ENCODE measurements at places on chromosomes 7 and 10.

DNA sequence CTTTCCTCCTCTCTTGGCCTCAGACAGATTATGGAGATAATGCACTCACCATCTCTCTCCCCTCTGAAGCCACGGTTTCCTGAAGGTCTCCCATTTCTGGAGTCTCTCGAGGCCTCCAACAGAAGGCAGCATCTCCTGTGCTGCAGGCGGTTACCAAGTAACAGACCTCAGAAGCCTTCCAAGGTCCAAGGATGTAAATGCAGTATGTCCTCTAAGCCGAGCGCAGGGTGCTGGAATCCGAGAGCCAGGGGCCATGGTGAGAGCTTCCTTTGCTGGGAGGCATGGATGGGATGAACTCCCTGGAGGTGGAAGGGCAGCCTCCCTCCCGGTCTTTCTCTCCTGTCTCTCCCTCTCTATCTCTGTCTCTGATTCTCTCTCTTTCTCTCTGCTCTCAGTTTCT lies 79.8 kb downstream of the ADARB2 start:
- no peak for DNase-seq

DNA sequence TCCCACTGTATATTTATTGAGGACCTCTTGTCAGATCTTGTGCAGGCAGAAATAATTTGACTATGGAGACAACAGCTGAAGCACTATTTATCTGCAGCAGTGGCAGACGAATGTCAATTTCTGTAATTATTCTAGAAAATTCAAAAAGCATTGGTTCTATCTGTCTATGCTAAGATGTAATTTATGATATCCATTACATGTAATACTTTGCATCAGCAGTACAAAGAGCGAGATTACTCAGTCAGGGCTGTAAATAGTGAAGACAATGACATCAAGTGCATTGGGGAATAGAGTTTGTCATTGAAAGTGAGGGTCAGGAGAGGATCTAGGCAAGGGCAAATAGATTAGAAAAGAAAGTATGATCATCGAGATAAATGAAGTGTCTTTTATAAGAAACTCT lies 508.2 kb downstream of the ZWINT start:
- no peak for DNase-seq

GRCh38 chr10:25130906-25131305 lies 43.9 kb upstream of the GPR158 start:
- DNase-seq, result no peak

DNA sequence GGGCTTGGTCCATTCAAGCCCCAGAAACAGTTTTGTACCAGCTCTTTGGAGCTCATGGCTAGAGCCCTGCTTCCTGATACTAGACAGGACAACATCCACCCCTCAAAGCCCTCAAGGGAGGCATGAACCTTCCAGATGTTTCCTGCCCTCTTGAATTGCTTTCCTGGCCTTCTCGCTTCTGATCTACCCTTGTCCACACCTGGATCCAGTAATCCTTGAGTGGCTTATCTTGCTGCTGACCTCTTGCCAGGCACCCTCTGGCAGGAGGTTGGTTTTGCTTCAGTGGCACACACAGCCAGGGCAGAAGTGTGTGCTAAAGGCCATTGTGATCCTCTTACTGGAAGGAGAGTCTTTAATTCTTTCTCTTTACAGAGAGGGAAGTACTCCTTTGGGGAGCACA lies 495.8 kb downstream of the PLXNA4 start:
- no peak for DNase-seq

DNA sequence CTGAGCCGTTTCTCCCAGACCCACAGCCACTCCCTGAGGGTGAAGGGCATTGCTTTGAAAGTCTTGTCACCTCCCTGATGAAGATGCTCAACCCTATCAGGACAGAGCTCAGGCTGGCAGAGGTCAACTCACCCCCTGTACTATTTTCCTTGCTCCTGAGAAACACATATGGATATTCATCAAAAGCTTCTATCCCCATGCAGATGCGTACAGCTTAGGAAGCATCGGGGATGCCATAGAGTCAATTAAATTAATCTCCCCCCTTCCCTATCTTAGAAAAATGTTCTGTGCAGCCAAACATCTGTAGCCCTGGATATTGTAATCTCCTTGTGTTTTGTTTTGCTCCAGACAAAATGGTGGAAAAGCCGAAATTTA lies 67.2 kb downstream of the EMX2 start:
- no peak for DNase-seq

- DNase-seq, result no peak
These were observed 142.0 kb upstream of the PRKCQ start for GRCh38 chr10:6721964-6722615.

- no peak for DNase-seq
These were observed 1057.5 kb downstream of the NRG3 start for GRCh38 chr10:82932451-82932850.

GRCh38 chr10:3433131-3433530 lies 260.5 kb upstream of the PITRM1 start:
- DNase-seq, result no peak

DNA sequence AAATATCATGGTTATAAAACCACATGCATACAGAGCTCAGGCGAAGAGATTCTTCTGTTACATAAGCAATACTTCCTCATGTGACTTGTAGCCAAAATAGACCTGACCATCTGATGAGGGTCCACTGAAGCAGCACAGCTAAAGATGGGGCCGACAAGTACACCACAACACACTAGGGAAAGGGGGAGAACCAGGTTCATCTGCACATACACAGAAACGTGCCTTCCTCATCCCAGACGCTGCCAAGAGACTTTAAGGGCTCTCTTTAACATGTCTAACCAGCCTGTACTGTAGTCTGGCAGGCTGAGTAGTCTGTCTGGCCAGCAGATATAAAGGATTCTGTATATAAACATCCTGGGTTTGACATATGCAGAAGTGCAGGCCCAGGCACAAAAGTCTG lies 30.3 kb downstream of the ERCC6 start:
- DNase-seq, result no peak

GRCh38 chr7:53697913-53698312 lies 662.5 kb downstream of the POM121L12 start:
- DNase-seq, result no peak

- no peak for DNase-seq
These were observed 59.1 kb downstream of the TFEC start for GRCh38 chr7:115971506-115971905.

DNA sequence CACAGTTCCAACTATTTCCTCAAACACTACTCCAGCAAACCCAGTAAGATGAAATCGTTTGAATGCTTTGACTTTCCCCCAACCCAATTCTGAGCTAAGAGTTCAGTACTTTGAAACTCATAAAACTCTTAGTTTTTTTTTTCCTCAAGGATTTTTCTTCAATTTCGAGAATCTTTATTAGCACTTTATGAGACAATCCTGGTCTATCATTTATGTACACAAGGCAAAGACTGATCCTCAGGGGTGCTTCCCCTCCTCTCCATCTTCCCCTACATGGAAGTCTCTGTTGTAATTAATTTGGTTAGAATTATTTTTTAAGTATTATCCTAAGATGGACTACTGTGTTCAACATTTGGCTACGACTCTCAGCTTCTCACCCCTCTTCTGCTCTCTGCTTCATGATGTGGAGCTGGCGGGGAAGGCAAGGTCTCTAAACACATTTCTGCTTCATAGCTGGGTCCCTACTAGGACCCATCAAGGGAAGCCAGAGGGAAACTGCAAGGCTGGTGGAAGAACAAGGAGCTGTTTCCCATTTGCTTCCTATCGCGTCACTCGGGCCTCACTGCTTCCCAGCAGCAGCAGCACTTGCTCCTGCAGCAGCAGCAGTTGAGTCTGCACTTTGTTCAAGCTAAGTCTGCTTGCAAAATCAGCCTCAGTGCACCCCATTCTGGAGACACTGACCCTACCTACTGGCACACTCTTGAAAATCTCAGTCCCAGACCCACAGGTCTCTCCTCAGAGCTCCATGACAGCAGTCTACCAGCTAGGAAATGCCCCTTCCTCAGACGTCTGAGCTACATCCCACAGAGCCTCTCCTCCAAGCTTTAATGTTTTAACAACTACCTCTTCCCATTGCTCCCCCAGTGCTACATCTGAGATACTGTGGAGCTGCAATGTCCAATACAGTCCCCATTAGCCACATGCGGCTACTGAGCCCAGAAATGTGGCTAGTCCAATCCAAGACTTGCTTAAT lies 90.0 kb downstream of the CHCHD3 start:
- no peak for DNase-seq

DNA sequence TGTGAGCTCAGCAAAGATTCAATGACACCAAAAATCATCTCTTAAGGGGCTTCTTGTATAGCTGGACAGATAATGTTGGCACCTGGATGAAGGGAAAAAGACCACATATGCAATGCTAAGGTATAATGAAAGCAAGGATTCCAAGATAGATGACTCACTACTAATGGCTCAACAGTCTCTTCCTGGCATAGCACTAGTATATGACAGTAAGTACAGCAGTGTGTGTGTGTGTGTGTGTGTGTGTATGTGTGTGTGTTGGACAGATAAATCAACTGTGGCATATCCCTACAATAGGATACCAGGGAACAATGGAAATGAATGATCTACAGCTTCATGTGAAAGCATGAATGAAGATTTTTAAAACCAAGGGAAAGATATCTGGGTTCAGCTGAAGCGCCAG lies 257.1 kb downstream of the SFMBT2 start:
- no peak for DNase-seq

DNA sequence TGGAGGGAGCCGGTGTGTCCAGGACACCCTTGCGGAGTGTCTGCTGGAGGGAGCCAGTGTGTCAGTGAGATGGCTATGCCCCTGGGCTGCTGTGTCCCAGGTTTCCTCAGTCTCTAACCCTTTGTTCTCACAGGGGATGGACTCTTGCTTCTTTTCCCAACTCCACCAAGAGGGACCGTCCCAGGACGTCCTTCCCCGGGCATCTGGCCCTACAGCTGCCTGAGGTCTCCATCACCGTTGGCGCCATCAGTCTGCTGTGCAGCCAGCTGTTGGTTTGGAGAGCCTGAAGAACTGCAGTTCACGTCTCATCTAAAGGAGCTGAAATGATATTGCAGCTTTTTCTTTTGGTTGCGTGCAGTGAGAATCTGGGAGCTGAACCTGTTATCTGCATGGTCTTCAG lies 136.2 kb downstream of the VIPR2 start:
- DNase-seq, result no peak

- no peak for DNase-seq
These were observed 79.4 kb downstream of the MYL10 start for GRCh38 chr7:101549734-101550133.

- DNase-seq, result no peak
These were observed 22.5 kb downstream of the ST8SIA6 start for GRCh38 chr10:17431871-17432311.

GRCh38 chr7:12436896-12437535 lies 33.4 kb upstream of the VWDE start:
- no peak for DNase-seq

GRCh38 chr10:105586451-105587098 lies 945.5 kb downstream of the SORCS3 start:
- no peak for DNase-seq

DNA sequence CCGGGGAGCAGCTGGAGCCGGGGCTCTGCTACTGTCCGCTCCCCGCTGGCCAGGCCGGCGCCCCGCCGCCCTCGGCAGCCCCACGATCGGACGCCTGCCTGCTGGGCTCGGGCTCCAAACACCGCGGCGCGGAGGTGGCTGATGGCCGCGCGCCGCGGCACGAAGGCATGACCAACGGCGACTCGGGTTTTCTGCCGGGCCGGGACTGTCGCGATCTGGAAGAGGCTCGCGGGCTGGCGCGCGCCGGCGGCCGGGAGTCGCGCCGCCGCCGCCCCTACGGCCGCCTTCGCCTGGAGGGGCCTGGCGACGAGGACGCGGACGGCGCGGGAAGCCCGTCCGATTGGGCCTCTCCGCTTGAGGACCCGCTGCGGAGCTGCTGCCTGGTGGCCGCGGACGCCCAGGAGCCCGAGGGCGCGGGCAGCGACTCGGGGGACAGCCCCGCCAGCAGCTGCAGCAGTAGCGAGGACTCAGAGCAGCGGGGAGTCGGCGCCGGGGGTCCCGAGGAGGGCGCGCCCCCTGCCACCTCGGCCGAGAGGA lies 570 bp downstream of the TBC1D12 start:
- DNase-seq, result no peak

GRCh38 chr10:110151467-110151866 lies 55.9 kb upstream of the MXI1 start:
- no peak for DNase-seq

DNA sequence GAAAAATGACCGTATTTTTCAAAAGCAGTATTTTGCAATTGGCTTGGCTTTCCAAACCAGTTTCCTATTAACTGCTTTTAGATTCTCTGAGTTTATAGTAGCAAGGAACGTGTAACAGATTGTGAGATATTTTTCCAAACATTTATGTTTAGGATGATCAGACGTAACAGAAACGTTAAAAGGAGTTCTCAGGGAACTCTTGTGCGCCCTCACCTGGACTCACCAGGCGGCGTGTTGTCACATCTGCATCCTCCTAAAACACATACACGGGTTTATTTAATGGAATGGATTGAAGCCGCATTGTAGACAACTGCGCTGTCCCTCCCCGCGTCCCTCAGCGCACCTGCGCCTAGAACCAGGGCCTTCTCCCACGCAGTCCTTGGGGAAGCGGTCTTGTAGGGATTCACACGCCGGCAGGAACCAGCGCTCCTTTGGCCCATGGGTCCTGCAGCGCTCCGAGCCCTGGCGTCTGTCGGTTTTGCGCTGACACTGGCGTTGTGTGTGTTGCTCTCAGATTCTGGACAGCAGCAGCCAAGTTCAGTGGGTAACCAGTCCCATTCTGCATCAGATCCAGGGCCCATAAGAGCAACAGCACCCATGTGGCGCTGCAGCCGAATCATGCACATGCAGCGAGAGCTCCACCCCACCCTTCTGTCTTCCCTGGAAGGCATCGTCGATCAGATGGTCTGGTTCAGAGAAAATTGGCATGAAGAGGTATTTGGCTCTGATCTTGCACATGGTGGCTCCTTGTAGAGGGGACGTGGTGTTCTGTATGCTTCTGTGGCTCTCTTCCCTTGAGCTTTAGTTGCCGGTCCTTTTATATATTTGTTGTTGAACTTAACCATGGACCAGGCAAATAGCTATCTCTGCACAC lies 114.9 kb downstream of the TRRAP start:
- no peak for DNase-seq

GRCh38 chr7:24152877-24153472 lies 131.0 kb upstream of the NPY start:
- no peak for DNase-seq

- no peak for DNase-seq
These were observed 66.2 kb downstream of the TBXAS1 start for GRCh38 chr7:139895141-139895829.

GRCh38 chr10:1197384-1197783 lies 141.2 kb downstream of the WDR37 start:
- DNase-seq, result no peak

- DNase-seq, result no peak
These were observed 851.3 kb upstream of the POM121L12 start for GRCh38 chr7:52184006-52184703.

- DNase-seq, result no peak
These were observed 15.1 kb downstream of the LRRC20 start for GRCh38 chr10:70367195-70367796.

- DNase-seq, result no peak
These were observed 387 bp downstream of the EPHA1 start for GRCh38 chr7:143408252-143408685.

- DNase-seq, result no peak
These were observed 11.6 kb downstream of the VENTX start for GRCh38 chr10:133249094-133249780.

Data from stimulated activated CD4-positive, alpha-beta T cell treated with anti-CD3 and anti-CD28 coated beads, Interleukin-4, amount 100 ng/mL, for 48 hours (primary cell).